CD4-positive, alpha-beta T cell treated with Interleukin-6 for 4 hours (primary cell): ENCODE measurements at places on chromosomes 5 and 9.

DNA sequence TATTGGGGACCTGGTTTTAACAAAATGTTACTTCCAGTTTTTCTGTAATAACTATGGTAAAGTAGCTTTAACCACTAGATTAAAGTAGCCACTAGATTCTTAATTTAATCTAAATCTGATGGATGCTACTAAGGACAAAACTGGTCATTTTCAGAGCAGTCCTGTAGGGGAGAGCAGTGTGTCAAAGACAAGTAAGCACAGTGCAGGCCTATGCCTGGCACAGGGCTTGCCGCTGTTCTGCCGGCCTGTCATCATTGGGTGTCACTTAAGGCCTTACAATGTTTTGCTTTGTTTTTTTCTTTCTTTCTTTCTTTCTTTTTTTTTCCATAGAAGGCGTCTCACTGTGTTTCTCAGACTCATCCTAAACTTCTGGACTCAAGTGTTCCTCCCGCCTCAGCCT is 53.0 kb upstream of the NXNL2 start:
- DNase-seq = no peak

GRCh38 chr9:127081250-127082185 is 40.9 kb downstream of the ANGPTL2 start:
- no peak for DNase-seq

- DNase-seq = no peak
Measured at GRCh38 chr5:14261856-14262611, 118.9 kb downstream of the TRIO start.

- no peak for DNase-seq
Measured at GRCh38 chr9:99015890-99016289, 72.2 kb downstream of the COL15A1 start.

DNA sequence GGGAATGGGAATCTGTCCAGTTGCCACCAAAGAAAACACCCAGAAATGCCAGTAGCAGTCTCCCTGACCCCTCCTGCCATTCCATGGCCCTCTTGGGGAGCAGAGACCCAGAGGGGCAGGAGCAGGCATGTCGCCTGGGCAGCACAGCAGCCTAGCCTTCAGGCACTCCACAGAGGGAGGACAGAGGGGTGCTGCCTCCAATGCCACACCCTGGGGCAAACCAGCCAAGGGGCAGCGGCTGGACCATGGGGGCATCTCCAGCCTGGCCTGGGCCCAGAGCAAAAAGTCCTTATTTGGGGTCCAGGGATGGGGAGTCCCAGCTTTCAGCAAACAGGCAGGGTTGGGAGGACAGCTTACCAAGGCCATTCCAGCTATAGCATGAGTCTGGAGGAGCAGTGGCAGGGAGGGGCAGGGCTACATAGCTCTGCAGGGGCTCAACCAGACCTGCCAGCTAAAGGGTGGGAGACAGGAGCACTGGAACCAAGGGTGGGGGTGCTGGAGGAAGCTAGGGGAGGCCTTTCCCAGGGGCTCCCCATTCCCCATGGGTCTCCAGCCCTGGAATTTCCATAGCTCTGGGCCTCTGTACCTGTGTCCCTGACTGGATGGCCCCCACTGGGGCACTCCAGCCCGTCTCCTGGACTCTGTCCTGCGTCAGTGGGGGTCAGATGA is 6.7 kb downstream of the BRD3 start:
- DNase-seq = no peak

- no peak for DNase-seq
Measured at GRCh38 chr5:127425037-127425436, 92.4 kb upstream of the PRRC1 start.

DNA sequence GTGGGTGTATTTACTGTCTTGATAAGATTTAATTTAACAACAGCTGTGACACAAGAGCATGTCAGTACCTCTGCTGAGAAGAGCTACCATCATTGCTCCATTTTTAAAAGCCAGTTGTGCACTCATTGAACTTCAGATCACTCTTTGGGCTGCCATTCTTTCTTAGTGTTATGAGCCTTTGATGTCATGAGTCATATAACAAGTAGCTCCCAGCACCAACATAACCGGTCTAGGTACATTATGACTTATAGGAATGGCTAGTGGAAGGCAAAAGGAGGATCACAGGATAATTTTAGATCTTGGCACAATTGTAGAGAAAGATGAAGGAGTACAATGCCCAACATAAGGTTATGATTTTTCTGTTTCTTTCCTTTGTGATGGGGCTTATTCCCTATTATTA is 170.8 kb upstream of the FBN2 start:
- no peak for DNase-seq

DNA sequence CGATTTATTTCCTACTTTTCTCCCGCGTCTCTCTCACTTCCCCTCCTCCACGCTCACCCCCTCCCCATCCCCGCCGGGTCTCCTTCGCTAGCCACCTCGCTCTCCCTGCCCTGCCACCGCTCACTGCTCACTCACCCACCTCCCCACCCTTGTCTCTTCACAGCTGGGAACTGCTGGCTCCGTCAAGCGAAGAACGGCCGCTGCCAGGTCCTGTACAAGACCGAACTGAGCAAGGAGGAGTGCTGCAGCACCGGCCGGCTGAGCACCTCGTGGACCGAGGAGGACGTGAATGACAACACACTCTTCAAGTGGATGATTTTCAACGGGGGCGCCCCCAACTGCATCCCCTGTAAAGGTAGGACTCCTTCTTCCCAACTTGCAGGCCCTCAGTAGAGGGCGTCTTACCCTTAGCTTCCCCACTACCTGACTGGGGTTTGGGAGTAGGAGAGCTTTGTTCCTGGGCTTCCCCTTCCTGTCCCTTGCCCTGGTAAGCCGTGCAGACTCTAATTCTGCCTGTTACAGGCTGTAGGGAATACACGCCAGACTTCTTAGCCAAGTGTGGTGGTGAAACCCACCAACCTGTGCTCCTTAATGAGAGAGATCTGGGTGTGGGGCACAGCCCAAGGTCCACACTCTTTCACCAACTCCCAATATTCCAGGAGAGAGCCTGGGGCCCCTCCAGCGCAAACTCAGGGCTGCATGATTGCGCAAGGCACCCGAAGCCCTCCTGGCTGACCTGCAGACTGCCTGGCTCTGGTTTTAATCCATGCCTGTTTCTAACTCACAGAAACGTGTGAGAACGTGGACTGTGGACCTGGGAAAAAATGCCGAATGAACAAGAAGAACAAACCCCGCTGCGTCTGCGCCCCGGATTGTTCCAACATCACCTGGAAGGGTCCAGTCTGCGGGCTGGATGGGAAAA is 2.5 kb downstream of the FST start:
- peak; percentile 3 for DNase-seq

- DNase-seq = no peak
Measured at GRCh38 chr5:159759791-159760290, 156.4 kb upstream of the ADRA1B start.

- no peak for DNase-seq
Measured at GRCh38 chr5:67205981-67206380, 9.4 kb upstream of the CD180 start.

DNA sequence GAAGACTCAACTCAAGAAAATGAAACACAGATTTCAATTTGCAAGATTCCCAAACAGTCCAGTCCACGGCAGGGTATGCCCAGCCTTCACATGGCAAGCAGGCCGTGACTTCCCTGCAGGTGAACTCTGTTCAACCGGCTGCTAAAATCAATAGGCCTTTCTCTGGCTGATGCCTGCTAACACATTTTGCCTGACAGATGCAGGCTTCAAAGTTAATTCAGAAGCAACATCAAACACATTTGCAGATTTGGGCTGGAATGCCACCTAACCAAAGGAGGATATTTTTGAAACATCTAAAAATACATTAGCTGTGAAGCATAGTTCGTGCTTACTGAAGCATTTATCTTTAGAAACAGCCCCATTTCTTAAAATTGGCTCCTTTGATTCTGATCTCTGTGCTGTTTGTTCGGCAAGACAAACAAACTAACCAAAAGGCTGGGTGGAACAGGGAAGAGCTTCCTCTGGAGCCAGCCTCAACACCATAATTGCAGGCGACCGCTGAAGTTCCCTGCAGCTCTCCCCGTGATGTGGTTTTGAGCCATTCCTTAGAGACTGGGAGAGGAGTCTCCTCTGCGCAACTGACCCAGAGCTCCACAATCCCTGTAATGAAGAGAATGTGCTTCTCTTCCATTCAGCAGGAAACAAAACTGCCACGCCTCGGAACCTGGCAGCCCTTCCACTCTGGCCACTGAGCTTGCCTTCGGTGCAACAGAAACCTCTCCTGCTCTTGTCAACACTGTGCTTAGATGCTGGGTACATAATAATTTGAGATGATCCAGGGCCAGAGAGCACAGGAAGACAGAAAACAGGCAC is 126.5 kb downstream of the MYO10 start:
- no peak for DNase-seq

DNA sequence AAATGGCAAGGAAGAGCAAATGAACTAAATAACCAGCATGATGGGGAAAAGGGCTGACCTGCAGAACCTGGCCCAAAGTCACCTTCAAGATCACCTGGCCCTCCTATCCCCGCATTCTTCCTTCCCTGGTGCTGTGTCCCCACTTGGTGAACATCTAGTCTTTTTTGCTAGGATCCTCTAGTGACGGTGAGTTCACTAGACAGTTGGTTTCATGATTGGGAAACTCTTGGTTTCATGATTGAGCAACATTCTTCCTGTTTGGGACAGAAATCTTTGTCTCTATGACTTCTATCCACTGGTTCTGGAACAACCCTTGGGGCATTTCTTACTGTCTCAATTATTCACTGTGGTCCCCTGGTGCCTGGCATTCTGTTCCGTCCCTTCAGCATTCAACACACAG is 50.2 kb upstream of the DAB2IP start:
- no peak for DNase-seq
